ENCODE measurements at places on chromosomes 7 and 10. TPM values are rescaled to one million over a fixed set of nuclear protein-coding genes. Genes with fewer than 3 reads are reported as not detected.

- DNase-seq = no peak
Measured at GRCh38 chr7:140330128-140330527, 68.2 kb downstream of the SLC37A3 start.

DNA sequence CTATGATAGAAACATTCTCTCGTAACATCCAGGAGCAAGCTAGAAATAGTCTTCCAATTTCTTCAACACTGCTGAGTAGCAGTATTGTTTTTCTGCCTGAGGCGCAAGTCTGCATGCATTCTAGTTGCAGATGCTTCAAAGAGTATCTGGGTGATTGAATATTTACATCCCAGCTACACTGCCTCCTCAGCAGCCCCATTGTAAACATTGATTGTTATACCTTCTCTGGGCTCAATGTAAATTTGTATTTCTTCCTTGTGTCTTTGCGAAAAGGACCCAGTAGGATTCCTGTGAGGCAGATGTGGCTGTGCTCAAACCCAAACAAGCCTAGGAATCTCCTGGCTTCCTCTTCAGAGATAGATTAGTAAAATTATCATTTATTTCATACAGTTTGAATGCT, 320.7 kb downstream of the CDC14C start:
- DNase-seq = no peak

DNA sequence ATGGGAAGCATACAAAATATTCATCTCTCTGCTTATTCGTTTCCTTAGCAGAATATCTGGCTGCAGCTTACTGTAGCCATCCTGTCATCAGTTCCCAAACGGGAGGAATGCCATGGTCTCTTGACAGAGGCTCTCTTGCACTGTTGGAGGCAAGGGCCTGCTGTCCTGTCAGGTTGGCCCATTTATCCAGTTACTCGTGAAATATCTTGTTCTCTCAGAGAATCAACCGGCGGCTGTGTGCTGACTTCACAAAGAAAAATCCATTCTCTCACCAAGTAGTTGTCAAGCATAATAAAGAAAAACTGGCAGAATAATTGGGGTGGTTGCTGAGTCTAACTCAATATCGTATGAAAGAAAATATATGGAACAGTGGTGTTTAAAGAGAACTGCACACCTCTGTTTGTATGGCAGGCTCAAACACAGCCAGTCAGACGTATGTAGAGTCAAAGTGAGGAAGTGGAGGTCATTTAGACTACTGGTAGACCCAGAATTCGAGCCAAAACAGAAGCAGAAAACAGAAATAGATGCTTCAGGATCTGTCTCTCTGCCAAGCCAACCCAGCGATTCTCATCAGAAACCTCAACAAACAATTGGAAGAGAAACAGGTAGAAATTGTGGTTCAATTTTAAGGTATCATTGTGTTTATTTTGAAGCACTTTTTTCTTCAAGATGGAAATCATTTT, 349.2 kb upstream of the PRKCQ start:
- DNase-seq = no peak

DNA sequence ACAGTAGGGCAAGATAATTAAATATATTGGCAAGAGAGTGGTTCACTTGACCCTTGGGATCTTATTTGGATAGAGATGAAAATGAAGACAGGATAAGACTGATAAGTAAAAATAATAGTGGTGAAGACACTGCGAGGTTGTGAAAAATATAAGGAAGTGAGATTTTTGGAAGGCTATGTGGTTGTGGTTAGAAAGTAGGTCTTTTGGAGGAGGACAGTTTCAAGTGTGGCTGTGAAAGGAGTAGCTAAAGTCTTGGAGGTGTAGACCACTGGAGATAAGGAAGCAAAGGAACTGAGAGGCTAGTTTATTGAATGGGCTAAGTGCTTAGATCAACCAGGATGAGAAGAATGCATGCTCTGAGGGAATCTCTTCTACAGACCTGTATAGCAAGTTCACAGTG, 11.2 kb downstream of the MIOS start:
- DNase-seq = no peak

DNA sequence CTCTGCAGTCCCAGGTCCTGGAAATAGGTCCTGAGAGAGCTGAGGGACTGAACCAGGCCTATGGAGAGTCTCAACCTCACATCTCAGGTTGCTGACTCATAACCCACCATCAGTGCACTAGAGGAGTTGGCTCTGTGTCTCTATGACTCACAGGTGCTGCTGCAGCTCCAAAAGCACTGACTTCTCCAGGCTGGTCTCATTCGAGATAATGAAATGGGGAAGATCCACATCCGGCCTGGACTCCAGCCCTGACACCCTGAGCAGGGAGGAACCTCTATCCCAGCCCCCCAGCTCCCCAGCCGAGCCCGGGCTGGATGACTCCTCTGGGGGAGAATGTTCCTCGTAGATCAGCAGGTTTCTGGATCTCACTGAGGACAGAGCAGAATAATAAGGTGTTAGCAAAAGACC, 35.5 kb upstream of the DGKI start:
- no peak for DNase-seq

GRCh38 chr7:73387221-73387828, 46.3 kb upstream of the FZD9 start:
- no peak for DNase-seq

DNA sequence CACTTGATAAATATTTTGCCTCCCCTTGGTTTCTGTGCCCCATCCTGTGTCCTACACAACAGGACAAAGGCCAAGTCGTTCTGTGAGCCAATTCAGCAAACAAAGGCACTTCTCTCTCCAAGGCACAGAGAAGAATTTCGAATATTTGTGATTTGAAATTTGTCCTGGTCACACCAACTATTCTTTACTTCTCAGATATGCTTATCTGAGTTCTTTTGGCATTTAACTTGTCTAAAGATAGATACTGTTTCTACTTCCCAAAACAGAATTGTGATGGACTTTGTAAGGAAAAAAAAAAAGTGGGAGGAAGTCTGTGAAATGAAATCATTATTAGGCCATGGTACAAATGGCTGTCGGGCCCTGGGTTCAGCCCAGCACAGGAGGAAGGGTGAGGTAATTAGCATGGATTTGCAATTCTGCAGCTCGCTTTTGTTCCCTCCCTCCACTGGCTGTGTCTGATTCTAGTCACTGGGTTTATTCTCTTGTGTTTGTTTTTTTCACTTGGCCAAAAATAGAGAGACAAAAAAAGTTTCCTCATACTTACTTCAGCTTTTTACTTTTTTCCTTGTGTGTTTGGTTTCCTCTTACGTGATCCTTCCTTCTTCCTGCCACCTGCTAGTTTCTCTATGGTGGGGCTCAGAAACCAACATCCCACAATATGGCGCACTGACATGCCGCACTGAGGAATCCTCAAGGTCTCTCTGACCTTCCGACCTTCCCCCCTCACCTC, 108.2 kb upstream of the MKLN1 start:
- DNase-seq = no peak

WNT2 gene
- total RNA-seq = not detected

SYT15 gene
- total RNA-seq = 0.22 TPM

SAMD9L gene
- 4.2 TPM for total RNA-seq

GSTO2 gene
- total RNA-seq = 0.49 TPM

- DNase-seq = no peak
Measured at GRCh38 chr7:122706836-122707235, 4.1 kb upstream of the RNF148 start.

GRCh38 chr10:23053036-23053435, 42.3 kb upstream of the MSRB2 start:
- DNase-seq = no peak

GRCh38 chr7:129375141-129375938, 58.9 kb upstream of the STRIP2 start:
- DNase-seq = no peak

MMD2 gene
- total RNA-seq = not detected

PDE1C gene
- total RNA-seq = not detected

GSTK1 gene
- 208 TPM for total RNA-seq

- no peak for DNase-seq
Measured at GRCh38 chr10:85645053-85645452, 721.5 kb downstream of the GRID1 start.

DNA sequence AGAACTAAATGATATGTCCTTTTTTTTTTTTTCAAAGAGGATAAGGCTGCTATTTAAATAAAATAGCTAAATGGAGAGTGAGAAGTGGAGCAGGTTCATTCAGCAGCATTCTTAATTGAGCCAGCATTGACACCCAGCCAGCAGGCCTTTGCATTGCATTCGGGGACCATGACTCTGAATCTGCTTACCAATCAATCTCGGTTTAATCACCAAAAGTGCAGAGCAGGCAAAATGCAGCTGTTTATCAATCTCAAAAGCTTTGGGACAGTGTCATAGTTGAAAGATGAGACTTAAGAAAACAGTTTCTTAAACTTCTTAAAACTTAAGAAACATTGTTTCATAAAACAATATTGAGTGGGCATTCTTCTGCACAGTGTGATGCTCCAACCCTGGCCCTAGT, 51.7 kb downstream of the PLEKHA8 start:
- DNase-seq = no peak
